Sciatic nerve (tissue), 2 donors: ENCODE measurements at places on chromosomes 3 and 15.

DNA sequence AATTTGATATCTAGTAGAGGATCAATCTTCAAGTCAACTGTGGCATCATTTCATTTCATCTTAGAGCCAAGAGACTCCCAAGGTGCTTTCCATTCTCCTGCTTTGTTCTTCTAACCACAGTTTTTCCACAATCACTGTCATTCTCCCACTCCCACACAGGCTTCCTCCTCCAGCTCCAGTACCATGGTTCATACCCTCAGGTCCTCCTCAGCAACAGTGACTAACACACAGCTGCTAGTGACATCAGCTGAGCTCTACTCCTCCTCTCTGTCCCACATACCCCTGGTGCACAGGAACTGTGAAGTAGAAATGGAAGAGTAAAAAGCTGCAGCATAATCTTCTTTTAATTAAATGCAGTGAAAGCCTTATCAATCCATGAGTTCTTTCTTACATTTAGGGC, 200.2 kb upstream of the DPH6 start:
- no peak for DNase-seq

- DNase-seq = no peak
These were observed 43.8 kb downstream of the IL5RA start for GRCh38 chr3:3066378-3066777.

DNA sequence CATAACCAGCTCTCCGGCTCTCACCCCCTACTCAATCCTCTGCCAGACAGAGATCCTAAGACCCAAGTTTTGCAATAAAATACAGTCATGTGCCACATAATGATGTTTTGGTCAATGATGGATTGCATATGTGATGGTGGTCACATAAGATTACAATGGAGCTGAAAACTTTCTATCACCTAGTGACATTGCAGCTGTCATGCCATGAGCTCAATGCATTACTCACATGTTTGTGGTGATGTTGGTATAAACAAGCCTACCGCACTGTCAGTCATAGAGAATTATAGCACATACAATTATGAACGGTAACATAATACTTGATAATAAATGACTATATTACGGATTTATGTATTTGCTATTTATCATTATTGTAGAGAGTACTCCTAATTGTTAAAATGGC, 26.9 kb upstream of the SAMMSON start:
- no peak for DNase-seq

- DNase-seq = no peak
These were observed 117.5 kb downstream of the PDCD6IP start for GRCh38 chr3:33915796-33916546.

DNA sequence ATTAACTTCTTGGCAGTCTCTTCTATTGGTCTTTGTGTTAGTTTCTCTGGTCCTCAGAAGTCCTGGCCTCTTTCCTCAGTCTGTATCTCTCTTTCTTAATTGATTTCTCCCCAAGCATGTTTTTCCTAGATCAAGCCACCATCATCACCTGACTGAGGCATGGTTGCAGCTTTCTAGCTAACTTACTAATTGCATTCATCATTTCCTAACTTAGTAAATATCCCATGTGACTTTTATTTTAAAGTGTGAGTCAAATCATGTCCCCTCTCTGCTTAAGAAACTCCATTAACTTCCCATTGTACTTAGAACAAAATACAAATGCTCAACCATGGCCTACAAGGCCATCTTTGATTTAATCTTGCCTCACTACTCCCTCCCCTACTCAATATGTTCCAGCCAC, 135.4 kb upstream of the FRMD4B start:
- no peak for DNase-seq

GRCh38 chr15:61474796-61475195, 245.7 kb upstream of the RORA start:
- DNase-seq = no peak

DNA sequence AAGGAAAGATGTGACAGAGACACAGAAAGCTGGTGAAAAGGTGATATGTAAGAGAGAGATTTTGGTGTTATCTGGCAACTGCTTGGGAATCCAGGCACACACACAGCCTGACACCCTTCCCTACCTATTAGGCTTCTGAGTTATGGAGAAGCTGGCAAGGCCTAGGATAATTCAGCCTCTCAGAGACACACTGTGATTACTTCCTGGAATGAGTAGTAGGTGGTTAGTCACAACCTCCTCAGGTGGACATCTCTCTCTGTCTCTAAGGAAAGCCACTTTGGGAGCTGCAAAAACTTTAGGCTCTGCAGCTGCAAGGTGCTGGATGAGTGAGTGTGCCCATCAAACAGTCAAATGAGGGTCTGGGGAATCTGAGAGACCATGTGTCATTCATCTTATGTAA, 201.9 kb downstream of the PDCD6IP start:
- no peak for DNase-seq

- DNase-seq = no peak
These were observed 90.8 kb upstream of the CMC1 start for GRCh38 chr3:28150465-28151206.

DNA sequence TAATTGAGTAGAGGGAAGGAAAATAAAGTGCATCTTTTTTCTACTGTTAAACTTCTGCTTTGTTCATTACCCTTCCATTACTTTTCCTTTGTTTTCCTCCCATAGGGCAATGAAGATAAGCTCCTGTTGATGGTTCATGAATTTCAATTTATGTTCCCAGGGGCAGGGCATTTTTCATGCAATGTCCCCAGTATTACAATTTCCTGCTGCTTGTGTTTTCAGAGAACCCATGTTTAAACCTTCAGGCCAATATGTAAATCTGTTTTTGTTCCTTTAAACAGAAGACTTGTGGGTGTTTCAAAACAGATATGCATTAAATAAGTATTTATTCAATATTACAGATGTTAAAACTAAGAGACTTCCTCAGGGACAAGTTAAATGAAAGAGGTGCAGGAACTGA, 834.5 kb downstream of the ZPLD1 start:
- no peak for DNase-seq

DNA sequence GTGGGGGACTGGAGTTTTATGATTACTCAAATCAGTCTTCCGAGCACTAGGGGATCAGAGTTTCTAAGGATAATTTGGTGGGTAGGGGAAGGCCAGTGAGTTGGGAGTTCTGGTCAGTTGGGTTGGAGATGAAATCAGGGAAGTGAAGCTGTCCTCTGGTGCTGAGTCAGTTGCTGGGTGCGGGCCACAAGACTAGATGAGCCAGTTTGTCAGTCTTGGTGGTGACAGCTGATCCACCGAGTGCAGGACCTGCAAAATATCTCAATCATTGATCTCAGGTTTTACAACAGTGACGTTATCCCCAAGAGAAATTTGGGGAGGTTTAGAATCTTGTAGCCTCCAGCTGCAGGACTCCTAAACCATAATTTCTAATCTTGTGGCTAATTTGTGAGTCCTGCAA, 249.4 kb downstream of the FAM43A start:
- no peak for DNase-seq

GRCh38 chr3:150589759-150590158, 13.4 kb upstream of the SELENOT start:
- DNase-seq = no peak

DNA sequence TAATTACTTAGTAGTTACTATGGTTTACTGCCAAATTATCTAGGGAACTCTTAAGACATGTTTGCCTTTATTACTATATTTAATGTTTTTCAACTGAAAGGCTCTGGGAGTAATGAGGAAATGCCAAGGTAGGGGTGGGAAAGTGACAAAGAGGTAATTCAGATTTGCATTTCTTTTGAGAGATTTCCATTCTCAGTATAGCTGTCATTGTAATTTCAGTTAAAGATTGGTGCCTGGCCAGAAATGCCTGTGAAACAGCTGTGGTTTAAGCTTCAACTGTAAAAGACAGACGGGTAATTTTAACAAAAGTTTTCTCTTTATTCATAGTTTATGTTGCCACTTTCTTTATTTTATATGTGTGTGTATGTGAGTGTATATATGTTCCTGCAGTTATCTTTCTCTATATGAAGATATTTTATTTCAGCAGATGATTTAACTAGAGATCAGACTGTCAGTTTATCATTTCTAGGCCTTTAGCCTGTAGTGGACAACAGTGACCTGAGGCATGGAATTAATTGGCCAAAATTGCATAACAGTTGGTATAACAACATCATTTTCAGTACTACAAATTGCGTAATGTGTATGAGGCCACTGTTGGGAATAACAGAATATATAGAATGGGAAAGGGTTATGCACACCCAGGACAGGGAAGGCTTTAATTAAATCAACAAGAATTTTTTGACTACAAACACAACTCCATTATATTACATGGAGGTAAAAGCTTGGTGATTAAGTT, 119.0 kb downstream of the BBX start:
- no peak for DNase-seq

GRCh38 chr3:111971533-111972130, 7.2 kb upstream of the ABHD10 start:
- no peak for DNase-seq

DNA sequence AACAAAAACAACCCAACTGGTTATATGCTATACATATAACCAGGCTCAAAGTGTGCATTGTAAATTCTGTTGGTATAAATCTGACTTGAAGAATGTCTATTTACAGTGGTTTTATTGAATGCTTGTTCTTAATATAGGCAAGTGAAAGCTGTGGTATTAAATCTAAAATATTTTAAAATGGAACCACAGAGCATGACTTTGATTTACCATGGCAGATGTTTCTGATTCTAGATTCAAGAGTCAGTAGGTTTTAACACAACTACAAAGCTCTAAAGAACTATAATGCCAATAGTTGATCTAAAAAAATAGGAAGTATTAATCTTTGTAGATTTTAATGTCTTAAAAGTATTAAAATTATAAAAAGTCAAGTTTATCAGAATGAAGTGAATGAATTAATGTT, 141.9 kb upstream of the PLSCR5 start:
- DNase-seq = no peak

- no peak for DNase-seq
These were observed 41.9 kb downstream of the ABHD2 start for GRCh38 chr15:89130201-89130600.

- peak; percentile 77 for DNase-seq
These were observed 117.6 kb upstream of the EIF1B start for GRCh38 chr3:40191850-40192448.

- no peak for DNase-seq
These were observed 60.4 kb upstream of the SLITRK3 start for GRCh38 chr3:165256554-165257065.

DNA sequence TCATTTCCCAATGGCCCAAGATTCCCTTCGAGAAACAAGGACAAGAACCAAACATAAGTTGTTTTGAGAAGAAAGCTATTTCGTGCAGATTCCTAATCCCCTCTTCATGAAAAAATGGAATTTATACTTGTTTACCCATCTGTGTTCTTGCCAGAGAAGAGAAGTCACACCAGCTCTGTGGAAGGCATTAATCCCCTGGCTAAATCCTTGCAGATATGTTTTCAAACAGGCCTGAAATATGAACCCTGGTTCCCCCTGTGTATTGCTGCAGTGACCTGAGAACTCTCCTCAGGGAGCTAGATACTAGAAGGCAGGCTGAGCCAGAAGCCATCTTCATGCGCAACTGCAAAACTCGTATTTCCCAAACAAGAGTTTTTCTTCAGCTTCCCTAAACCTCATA, 337.7 kb downstream of the NEK10 start:
- DNase-seq = no peak

DNA sequence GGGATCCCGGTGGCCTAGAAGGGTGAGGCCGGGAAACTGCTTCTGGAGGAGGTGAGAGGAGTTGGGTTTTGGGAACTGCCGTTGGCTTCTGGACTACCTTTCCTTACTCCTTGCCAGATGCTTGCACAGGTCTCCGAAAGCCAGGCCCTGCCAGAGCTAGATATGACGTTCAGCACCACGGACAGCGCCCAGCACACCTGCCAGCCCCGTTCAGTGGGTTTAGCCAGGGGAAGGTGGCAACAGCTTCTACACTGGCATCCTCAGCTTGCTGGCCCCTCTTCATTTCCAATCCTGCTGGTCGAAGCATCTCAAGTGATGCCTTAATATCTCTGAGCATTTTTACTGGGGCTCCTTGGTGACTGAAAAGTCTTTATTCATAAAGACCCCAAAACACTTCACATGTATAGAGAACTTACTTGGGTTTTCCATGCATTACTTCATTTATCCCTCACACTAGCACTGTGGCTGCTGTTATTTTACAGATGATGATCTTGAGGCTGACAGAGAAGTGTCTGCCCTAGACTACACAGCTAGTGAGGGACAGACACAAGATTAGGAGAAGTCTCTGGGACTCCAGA, 21.9 kb downstream of the HCN4 start:
- DNase-seq = peak; percentile 66

DNA sequence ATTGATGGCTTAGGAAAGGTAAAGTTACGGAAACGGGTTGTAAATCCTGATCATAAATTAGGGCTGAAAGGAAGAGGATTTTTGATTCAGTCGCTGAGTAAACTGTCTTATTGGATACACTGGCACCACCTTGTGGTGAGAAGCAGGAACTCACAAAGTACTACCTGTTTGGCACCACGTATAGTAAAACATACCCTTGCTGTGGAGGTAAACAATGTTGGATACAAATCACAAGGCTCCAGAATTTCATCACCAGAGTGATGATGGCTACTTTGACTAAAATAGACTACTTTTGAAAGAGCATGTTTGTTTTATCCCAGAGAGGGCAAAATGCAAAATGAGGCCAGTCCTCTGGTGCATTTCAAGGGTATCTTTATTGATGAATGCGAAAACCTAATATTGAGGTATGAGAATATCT, 216.9 kb downstream of the IGSF11 start:
- no peak for DNase-seq

GRCh38 chr3:66302288-66302687, 81.5 kb downstream of the SLC25A26 start:
- DNase-seq = no peak

GRCh38 chr3:41488501-41488900, 289.2 kb downstream of the CTNNB1 start:
- DNase-seq = no peak

DNA sequence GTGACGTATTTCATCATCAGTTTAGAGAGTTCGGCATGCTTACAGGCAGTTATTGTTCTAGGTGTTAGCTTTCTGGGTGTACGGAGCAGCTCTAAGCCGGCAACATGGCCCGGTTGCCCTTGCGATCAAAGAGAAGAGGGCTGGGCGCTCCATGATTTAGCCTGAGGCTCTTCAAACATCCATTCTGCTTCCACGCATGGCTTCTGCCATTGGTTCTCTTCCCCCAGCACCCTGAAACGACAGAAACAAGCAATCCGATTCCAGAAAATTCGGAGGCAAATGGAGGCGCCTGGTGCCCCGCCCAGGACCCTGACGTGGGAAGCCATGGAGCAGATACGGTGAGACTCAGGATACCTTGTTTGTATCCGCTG, 574 bp downstream of the NGRN start:
- DNase-seq = no peak

- DNase-seq = no peak
These were observed 5.1 kb downstream of the EPHB3 start for GRCh38 chr3:184566441-184567414.

GRCh38 chr3:171704002-171704401, 106.3 kb downstream of the PLD1 start:
- DNase-seq = no peak

DNA sequence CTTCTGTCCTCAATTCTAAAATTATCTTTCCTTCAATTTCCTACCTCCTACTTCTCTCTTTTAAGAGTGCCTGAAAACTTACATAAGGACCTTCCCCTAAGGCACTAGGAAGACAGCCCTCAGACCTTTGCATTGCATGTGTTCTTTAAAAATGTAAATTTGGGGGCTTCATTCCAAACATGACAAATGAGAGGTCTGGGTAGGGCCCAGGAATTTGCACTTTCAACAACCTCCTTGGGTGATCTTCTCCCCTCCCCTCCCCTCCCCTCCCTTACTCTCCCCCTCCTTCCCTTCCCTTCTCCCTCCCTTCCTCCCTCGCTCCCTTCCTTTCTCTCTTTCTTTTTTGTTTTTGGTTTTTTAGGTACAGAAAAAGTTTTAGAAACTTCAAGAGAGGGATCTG, 18.7 kb downstream of the USF3 start:
- DNase-seq = no peak
